ENCODE measurements at places on chromosomes 3 and 15.

DNA sequence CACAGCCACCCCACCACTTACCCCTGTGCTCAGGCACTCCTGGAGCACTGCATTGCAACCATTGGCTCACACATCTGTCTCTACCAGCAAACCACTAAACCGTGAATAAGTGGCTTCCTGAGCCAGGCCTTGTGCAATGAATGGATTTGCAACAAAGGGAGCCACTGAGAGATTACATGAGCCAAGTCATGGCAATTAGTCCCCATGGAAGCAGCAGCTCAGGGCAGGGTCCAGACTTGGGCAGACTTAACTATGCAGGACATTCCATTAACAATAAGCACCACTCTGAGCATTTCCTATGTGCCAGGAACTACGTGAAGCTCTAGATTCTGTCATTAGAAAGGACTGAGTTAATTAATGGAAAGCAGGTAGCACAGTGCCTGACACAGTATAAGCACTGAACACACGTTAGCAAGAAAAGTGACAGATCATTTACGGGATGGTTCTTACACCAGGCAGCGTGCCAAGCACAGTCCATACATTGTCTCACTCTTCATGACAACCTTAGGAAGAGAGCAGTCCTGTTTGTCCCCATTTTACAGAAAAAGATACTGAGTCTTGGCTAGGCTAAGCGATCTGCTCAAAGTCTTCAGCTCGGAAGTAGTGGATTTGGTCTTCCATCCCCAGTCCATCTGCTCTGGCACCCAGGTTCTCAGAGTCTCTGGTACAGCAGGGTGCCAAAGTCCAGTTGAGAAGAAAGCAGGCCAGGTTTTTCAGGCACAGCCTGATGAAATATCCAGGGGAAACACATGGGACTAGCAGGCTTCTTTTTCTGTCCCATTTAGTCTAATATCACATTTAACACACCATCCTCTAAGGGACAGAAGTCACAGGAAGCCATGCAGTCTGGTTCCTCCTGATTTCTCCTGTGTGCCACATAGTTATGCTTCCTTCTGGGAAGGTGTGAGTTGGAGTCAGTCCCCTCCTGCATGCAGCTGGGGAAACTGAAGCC, 44.1 kb downstream of the LIPC start:
- DNase-seq, result peak; percentile 33

GRCh38 chr15:75753145-75753544, 40.5 kb upstream of the CSPG4 start:
- no peak for DNase-seq

DNA sequence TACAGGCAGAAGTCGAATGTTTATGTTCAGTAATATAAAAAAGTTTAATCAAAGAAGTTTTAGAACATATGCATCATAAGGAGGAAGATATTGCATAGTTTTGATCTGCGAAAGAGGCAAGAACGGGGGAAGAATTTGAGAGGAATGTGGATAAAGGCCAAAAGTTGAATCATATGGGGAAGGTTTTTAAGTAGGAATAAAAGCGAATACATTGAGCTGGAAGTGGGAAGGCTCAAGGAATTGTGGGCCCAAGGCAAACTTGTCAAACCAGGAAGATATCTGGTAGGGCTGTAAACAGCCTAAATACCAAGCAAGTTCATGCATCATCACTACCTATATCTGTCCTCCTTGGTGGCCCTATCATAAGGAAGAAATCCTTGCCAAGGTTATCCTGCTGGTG, 186.9 kb downstream of the MAGI1 start:
- no peak for DNase-seq

- DNase-seq, result no peak
These were observed 290.4 kb upstream of the STT3B start for GRCh38 chr3:31242026-31242960.

- no peak for DNase-seq
These were observed 132.6 kb upstream of the LIPC start for GRCh38 chr15:58298879-58299850.

- DNase-seq, result no peak
These were observed 89.7 kb upstream of the GRM7 start for GRCh38 chr3:6771171-6771570.

- DNase-seq, result no peak
These were observed 41.2 kb downstream of the CDCP1 start for GRCh38 chr3:45104715-45105711.

DNA sequence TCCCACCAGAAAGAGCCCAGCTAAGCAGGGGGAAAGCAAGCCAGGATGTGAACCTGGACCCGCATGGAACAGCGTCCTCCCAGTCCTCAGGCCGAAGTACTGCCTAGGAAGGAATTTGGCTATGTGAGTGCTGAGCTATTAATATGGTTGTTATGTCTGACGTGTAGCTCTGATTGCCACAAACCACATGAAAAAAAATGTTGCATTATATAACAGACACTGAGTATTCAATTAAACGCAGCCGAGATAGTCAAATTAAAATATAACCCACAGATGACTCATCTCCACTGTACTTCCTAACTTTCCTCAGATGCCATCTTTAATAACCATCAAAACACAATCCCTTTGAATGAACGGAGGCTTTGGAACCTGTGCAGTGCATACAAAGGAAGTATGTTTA, 111.1 kb downstream of the GABRB3 start:
- no peak for DNase-seq

GRCh38 chr3:123337226-123337625, 111.7 kb downstream of the ADCY5 start:
- no peak for DNase-seq

- no peak for DNase-seq
These were observed 34.8 kb downstream of the LMCD1 start for GRCh38 chr3:8536096-8537056.

DNA sequence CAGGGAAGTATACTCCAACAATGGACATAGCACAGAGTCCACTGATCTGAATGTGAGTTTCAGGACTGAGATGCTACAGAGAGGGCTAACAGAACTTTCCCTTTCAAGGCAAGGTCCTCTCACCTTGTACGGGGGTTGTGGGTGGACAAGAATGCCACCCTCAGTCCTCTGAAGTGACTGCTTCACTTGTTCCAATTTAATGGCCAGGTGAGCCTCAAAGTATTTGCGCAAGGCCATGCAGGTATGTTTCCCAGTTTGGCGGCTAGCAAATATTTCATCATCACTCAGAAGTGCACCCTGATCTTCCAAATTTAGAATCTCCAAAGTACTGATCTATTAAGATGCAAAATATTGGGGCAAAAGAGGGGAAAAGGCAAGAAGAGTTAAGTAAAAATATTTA, 38.1 kb downstream of the RBM15B start:
- DNase-seq, result no peak

Measured in immature natural killer cell (primary cell).